ENCODE measurements at places on chromosomes 11 and 22.

- no peak for DNase-seq
Measured at GRCh38 chr22:40588726-40589125, 47.8 kb downstream of the MRTFA start.

DNA sequence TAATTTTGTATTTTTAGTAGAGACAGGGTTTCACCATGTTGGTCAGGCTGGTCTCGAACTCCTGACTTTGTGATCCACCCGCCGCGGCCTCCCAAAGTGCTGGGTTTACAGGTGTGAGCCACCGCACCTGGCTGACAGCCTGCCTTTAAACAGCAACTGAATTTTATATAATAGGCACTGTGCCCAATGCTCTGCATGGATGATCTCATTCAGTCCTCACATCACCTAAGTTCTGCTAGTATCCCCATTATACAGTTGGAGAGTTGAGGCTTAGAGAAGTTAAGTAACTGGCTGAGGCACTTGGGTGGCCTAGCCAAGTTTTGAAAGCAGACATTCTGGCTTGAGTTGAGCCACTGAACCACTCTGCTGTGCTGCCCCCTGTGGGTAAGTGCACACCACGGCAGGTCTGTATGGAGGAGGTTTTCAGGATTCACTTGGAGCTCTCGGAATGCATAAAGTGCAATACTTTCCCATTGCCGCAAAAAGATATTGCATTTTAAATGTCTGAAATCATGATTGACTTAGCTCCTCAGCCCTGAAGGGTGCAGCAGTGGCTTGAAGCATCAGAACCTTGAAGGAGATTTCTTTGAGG, 112.4 kb downstream of the LDLRAD3 start:
- no peak for DNase-seq

DNA sequence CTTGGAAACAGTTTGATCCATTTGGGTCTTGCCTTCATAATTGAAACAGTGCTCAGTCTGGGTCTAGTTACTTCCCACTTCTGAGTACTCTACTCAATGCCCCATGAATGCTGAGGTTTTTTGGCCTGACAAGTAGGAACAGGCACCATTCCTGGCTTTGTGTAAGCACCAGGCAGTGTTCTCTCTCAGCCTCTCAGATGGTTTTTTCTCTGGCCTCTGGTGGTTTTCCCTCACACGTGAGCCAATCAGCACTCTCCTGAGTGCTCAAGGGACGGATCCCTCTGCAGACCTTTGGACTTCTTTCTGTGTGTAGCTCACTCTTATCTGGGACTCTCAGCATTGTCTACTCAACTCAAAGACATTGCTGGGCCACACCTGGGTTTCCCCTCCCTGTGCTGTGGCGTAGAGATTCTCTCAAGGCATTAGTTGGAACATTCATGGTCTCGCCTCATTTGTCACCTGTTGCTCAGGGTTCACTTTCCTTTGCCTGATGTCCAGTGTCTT, 21.3 kb downstream of the SIK2 start:
- no peak for DNase-seq

DNA sequence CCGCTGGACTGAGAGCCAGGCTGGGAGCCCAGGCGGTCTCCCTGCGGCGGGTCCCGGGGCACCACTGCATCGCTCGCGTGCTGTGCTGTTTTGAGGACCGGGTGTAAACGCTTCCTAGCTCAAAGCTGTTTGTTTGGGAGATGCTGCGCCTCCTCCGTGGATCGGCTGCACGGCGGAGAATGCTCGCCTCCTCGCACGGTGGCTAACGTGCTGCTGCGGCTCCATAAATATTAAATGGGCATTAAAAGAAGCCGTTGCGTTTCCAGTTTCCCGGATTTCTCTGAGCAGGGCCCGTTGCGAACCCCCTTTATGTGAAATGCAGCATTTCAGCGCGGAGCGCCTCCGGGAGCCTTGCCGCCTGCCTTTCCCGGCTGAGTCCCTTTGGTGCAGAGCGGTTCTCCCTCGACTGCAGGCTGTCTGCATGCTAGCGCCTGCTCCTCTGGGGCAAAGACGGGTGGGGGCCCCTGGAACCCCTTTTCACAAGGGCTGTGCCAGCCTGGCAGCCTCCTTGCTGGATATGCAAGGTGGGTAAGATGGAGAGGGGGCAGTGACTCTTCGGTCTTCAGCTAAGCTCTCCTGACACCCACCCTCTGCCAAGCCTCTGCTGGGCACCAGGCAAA, 9.3 kb downstream of the MPPED1 start:
- DNase-seq: no peak

- DNase-seq: no peak
Measured at GRCh38 chr11:73565804-73566203, 32.1 kb downstream of the FAM168A start.

DNA sequence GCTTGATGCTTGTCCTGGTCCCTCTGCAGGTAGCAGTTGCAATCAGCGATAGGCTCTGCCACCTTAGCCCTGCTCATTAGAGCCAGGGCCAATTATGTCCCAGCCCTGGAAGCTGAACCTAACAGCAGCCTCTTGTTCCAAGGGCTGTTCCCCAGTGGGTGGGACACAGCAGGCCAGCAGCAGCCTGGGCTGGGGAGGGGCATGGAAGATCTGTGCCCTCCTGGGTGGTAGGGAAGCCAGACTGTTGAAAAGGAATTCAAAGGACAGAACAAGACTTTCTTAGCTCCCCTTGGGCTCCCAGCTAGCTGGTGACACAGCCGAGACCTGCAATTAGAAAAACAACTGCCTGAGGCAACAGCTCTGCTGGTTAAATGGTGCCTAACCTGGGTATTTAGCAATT, 17.4 kb downstream of the DRD2 start:
- peak; percentile 77 for DNase-seq

DNA sequence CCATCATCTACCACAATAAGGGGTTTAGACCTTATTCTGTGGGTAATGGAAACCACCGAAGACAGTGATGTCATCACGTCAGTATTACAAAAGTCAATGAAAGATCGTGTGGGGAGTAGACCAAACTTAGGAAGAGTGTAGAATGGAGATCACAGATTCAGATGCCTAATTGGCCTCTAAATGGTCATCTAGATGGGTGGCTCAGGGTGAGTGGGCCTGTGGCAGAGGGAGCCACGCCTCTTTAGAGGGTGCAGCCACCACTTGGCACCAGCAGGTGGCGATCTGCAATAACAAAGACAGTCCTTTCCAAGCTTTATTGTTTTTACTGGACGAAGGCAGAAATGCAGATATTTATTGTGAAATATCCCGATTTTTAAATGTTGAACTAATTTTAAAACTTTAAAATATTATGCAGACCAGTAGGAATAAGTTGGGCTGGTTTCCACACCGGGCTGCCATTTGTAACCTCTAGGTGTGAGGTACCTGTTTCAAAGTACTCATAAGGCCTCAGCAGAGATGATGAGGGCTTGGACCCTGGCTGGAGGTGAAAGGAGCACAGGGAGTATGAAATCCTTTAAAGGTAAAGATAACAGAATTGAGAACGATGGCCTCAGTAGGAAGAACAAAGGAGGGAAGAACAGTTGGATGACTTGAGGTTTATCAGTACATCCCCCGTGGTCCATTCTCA, 222.0 kb downstream of the DBX1 start:
- no peak for DNase-seq

GRCh38 chr11:46845440-46845739, 690 bp downstream of the CKAP5 start:
- DNase-seq: no peak

DNA sequence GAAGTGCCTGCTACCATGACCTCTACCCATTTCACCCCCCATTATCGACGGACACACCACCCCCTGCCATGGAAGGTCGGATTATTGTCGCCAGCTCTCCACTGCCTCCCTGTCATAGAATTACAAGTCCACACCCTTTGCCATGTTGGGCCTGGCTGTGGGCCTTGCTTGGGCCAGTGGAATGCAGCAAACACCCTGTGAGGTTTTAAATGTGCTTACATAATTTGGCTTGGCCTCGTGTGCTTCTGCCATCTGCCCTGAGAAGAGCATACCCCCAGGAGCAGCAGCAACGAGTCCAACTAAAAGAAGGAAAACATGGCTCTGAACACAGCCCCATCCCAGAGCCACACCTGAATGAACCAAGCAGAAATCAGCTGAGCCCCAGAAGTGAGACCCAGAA, 94.1 kb upstream of the PRDM11 start:
- no peak for DNase-seq

DNA sequence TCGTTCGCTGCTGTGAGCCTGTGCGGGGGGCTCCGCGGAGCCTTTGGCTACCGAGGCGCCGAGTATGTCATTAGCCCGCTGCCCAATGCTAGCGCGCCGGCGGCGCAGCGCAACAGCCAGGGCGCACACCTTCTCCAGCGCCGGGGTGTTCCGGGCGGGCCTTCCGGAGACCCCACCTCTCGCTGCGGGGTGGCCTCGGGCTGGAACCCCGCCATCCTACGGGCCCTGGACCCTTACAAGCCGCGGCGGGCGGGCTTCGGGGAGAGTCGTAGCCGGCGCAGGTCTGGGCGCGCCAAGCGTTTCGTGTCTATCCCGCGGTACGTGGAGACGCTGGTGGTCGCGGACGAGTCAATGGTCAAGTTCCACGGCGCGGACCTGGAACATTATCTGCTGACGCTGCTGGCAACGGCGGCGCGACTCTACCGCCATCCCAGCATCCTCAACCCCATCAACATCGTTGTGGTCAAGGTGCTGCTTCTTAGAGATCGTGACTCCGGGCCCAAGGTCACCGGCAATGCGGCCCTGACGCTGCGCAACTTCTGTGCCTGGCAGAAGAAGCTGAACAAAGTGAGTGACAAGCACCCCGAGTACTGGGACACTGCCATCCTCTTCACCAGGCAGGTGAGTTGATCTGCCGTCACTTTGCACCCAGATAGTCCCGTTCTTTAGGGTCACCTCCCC, 1.0 kb downstream of the ADAMTS15 start:
- DNase-seq: no peak

GRCh38 chr22:32005453-32005852, 37.6 kb upstream of the SLC5A1 start:
- no peak for DNase-seq

GRCh38 chr11:47216121-47216798, 1.5 kb downstream of the DDB2 start:
- DNase-seq: no peak

DNA sequence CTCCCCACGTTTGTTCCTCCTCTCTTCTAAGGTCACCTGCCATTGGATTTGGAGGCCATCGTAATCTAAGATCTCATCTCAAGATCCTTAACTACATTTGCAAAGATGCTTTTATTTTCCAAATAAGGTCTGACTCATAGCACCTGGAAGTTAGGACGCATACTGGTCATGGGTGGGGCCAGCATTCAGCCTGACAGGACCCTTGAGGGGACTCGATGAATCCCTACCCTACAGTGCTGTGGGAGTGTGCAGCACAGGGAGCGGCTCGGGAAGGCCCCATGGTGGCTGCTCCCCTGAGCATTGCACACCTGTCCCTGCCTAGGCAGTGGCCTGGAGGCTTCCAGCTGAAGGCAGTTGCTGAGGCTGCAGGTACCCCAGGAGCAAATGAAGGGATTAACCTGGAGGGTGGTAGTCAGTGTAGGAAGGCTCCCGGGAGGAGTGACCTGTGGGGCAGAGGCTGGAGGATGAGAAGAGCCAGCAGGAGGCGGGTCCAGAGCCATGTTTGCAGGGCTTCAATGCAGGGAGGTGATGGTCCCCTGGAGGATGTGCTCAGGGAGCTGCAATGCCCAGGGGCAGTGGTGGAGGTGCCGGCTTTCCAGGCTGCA, 362.2 kb downstream of the CTTN start:
- no peak for DNase-seq

- DNase-seq: no peak
Measured at GRCh38 chr11:34509336-34509876, 4.2 kb downstream of the ELF5 start.

GRCh38 chr11:93494357-93494756, 48.8 kb downstream of the SMCO4 start:
- DNase-seq: no peak

GRCh38 chr22:44975427-44976262, 34.2 kb downstream of the PHF21B start:
- DNase-seq: no peak

DNA sequence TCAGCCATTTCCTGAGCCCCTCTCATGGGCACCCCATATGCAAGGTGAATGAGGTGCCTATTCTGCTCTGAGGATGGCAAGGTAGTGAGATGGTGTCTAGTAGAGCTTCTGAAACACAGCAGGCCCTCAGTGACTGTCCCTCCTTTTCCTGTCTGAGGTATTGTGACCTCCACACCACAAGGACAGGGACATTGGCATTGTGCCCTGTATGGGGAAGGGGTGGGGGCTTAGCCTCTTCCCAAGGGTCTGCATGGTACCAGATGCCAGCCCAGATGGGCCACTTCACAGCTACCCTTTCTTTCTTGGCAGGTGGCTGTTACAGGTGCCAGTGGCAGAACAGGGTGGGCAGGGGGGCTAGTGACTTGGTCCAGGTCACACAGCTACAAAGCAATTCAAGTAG, 78.8 kb downstream of the CABIN1 start:
- no peak for DNase-seq

- no peak for DNase-seq
Measured at GRCh38 chr11:2593393-2593950, 106.3 kb downstream of the KCNQ1OT1 start.

- DNase-seq: no peak
Measured at GRCh38 chr11:1193326-1194230, 29.3 kb upstream of the MUC5B start.

DNA sequence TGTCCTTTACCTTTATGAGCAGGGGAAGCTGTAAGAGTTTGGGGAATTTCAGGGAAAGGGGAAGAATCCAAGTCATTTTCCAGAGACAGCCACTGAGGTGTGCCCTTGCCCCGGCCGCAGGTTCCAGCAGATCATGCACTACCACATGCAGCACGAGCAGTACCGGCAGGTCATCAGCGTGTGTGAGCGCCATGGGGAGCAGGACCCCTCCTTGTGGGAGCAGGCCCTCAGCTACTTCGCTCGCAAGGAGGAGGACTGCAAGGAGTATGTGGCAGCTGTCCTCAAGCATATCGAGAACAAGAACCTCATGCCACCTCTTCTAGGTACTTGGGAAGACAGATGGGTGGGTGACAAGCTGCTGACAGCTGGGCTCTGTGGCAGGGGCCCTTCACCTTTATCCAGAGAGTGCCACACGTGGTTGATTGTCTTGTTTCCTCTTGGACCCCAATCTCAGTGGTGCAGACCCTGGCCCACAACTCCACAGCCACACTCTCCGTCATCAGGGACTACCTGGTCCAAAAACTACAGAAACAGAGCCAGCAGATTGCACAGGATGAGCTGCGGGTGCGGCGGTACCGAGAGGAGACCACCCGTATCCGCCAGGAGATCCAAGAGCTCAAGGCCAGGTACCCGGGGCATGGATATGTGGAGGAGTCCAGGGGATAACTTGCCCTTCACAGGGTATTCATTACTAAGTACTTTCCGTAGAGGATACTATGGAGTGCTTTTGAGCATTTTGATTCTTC, 5.8 kb upstream of the HMBS start:
- no peak for DNase-seq

GRCh38 chr11:61535998-61536675, 27.6 kb downstream of the LRRC10B start:
- no peak for DNase-seq

GRCh38 chr11:12762278-12762677, 88.1 kb downstream of the TEAD1 start:
- DNase-seq: peak; percentile 98

Measured in NCI-H2081 treated with DMSO at 0.1 percent for 48 hours (cell line).